ENCODE measurements at places on chromosomes 4 and X. TPM values are rescaled to one million over a fixed set of nuclear protein-coding genes. Genes with fewer than 3 reads are reported as not detected.

GRCh38 chrX:37958525-37959211 lies 47.7 kb upstream of the SYTL5 start:
- DNase-seq, result no peak

GRCh38 chr4:62881901-62882300 lies 1527.3 kb downstream of the TECRL start:
- no peak for DNase-seq

DNA sequence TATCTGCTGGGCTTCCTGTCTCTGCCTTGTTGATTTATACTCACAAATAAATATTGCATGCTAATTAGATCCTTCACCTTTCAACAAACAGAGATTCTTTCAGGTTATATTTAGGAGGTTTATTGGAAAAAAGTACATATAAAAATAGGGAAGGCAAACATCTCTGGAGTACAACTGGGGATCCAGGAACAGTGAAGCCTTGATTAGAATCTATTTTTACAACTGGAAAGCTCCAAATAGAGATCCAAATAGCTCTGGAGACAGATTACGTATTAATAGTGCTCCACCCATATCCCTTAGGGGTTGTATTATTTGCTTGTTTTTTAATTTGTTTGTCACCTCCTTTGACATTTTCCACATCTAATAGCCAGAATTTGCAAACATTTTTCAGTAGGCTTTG lies 46.9 kb upstream of the MAP9 start:
- no peak for DNase-seq

- peak; percentile 36 for DNase-seq
Observed at GRCh38 chr4:20603671-20604313, 96.5 kb upstream of the PACRGL start.

- DNase-seq, result no peak
Observed at GRCh38 chrX:78957049-78957767, 12.0 kb downstream of the P2RY10 start.

- DNase-seq, result no peak
Observed at GRCh38 chrX:71634366-71634765, 16.1 kb upstream of the CXCR3 start.

GRCh38 chr4:42512226-42512625 lies 114.9 kb downstream of the SHISA3 start:
- no peak for DNase-seq

- no peak for DNase-seq
Observed at GRCh38 chr4:65344278-65344825, 325.9 kb downstream of the EPHA5 start.

DNA sequence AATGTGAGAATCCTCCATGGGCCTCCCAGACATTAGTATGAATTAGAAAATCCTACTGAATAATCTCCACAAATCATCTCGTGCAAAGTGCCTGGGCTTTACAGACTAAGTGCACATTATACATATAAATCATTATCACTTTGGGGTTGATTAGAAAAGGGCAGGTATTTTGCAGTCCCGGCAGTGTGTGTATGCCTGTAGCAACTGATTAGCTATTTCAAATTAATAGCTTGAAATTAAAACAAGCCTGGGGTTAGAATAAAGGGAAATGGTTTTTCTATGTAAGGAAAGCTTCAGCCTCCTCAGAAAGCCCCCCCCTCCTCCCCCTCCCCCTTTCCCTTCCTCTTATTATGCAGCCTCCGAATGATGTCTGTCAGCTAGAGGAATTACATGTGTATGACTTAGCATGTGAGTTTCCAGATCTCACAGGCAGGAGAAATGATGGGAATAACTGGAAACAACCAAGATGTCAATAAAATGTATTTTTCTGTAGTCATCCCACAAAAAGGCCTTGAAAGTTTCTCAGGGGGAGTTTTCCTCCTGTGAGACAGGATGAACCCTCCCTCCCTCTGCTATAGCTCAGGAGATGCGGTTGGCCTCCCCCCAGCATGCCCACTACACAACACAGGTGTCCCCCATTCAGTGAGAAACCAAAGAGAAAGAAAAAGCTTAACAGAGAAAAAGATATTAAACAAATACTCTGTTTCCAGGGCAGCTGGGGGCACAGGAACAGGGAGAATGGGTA lies 41.2 kb upstream of the RASGEF1B start:
- DNase-seq, result no peak

GRCh38 chrX:46582966-46583365 lies 9.4 kb downstream of the CHST7 start:
- no peak for DNase-seq

DNA sequence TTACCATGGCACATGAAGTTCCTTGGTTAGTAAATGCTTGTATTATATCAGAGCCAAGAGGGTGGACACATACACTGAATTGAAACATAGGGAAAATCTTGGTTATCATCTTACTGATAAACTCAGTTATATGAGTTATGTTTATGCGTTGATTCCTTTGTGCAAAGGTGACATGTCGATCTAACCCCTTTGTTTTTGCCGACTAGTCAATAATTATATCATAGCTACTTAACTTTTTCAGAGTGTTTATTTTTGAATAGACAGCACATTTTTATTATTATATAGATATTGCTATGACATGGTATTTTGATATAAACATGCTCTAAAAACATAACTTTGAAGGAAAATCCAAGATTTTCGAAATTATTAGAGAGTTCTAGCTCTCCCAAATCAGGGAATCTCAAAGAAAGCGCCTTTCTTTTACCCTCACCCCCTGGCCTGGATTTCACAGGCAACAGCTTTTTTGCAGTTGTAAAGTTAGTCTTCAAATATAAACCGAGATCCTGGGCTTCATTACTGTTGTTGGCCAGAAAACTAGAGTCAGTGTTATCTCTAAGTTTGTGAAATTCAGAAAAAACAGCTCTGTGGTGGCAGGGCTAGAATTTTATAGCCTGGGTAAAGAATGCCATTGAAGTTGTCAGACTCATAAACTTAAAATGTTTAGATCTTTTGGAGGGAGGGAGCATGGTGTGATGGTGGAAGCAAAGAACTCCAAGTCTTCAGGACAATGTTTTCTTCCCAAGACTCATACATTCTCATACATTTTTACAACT lies 45.8 kb upstream of the PITX2 start:
- no peak for DNase-seq

DNA sequence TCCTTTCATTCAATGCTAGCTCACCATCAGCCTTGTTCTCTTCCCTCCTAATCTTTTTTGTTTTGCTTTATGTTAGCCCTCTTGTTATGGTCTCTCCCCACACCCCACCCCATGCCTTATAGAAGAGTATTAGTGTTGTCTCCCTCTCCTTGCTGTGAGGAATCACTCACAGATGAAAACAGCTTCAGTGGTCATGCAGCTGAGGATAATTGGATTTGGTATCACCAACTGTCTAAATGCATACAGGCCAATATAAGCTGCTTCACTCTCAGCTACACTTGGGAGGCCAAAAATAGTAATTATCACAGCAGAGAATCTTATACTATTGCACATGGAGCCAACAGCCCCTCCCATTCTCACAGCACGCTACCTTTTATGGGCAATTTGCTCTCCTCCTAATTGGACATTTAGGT lies 494.6 kb upstream of the FAM241A start:
- no peak for DNase-seq

DNA sequence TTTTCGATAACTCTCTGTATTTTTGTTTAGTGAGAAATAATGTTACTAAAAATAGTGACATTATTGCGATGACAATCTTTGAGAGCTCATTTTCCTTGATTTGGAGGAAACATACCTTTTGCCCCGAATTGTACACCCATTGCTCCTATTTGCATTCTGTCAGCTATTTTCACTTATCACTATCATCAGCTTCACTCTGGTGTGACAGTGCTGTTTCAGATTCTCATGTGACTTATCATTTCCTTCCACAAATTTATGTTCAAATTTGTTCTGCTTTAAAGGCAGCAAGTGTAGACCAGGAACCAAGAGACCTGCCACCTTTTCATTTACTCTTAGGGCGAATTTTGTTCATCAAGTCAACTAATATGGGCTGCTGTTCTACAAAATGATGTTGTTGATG lies 179.4 kb downstream of the RBM46 start:
- no peak for DNase-seq

DNA sequence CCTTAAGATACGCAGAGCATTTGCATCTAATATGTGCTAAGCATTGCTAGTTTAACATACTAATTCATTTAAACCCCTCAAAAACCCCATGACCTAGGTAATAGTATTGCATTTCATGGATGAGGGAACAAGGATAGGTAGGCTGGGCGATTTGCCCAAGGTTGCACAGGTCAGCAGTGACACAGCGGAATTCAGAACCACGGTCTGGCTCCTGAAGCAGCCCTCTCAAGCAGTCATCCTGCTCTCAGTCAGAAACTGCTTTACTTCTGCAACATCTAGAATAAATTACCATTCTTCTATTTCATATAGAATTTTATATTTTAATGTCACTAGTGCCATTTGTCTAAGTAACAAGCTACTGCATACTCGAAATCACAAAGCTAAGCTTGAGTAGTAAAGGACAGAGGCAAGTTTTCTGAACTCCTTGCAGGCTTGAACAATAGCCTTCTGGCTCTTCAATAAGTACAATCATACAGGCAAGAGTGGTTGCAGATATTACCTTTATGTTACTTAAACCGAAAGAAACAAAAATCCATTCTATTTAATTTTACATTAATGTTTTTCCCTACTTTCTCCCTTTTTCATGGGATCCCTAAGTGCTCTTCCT lies 555 bp upstream of the SPP1 start:
- DNase-seq, result no peak

GRCh38 chr4:37726666-37727065 lies 40.5 kb upstream of the RELL1 start:
- DNase-seq, result no peak

DNA sequence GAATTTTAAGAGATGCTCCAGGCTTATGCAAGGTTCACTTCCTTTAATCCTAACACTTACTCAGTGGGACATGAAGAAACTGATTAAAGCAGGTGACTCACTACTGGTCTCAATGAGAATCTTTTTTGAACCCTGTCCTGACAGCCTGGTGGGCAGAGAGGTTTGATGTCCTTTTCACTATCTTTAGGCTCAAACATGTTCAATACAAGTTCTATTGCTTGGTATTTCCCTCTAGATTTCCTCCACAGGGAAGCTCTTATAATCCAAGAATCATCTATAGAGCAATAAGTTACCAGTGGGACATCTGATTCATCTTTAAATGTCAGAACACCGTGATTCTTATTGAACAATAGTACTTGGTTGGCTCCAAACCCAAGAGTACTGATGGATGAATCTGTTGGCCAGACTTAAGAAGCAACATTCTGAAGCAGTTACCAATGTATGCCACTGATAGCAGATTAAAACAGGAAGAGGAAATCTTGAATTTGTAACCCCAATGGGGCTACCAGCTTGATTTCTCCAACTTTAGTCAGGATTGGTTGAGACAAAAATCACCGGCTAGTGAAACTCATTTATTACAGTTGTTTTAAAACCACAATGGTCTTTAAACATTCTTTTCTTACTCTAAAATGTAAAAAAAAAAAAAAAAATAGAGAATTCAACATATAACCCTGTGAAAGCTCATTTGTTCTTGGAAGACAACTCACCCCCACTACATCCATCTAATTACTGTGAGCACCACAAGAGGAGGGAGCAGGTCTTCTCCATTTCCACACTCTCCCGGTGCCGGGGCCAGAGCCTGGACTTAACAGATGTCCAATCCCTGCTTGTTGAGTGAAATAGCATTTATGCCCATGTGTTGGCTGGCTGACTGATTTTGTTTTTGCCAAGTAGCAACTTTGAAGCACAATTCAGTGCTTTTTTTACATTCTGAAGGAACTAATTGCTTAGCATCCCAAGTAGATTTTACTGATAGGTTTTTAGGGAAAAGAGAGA lies 43.3 kb downstream of the FGFBP1 start:
- no peak for DNase-seq

- no peak for DNase-seq
Observed at GRCh38 chrX:71118032-71118984, at the start of gene MED12. Gene MED12 (plus strand): TSS chrX:71118596. CDS start chrX:71118755, 159 bp downstream.

GRCh38 chrX:96979766-96980165 lies 96.1 kb downstream of the RPA4 start:
- DNase-seq, result no peak

DNA sequence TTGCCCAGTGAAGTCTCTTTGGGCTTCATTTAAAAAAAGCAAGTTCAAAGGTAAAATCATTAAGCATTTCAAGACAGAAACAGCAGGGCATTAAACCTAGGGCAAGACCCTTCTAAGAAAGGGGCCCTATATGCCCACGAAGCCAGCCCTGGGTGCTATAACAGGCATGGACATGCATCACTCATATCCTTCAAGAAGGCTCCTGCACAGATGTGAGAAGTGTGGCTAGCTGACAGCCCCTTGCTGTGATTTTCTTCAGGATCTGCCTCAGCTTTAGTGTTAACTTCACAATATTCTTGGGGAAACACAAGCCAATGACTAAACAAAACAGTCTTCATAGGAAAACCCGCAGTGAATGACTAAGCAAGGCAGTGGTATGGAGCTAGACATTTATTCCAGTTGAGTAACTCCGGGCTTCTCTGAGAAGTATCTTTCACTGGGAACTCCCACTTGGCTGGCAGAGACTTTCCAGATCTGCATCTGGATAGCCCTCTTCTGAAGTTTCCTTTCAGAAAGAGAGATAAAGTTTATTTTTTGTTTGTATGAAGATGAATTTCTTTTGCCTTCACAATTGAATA lies 11.9 kb upstream of the MAOA start:
- no peak for DNase-seq

Gene ADH6
- not detected for total RNA-seq

Gene PNMA6F
- not detected for total RNA-seq

Gene NOX1
- total RNA-seq, result not detected

Gene SSX3
- total RNA-seq, result not detected

Gene PARM1
- 0.06 TPM for total RNA-seq

Gene FAM241A
- 14.6 TPM for total RNA-seq

Gene DMD
- total RNA-seq, result 1.6 TPM

Gene F8A2
- not detected for total RNA-seq

Gene TKTL2
- not detected for total RNA-seq

Data from glomerular endothelial cell (primary cell).